ENCODE measurements at places on chromosomes 2 and 18.

DNA sequence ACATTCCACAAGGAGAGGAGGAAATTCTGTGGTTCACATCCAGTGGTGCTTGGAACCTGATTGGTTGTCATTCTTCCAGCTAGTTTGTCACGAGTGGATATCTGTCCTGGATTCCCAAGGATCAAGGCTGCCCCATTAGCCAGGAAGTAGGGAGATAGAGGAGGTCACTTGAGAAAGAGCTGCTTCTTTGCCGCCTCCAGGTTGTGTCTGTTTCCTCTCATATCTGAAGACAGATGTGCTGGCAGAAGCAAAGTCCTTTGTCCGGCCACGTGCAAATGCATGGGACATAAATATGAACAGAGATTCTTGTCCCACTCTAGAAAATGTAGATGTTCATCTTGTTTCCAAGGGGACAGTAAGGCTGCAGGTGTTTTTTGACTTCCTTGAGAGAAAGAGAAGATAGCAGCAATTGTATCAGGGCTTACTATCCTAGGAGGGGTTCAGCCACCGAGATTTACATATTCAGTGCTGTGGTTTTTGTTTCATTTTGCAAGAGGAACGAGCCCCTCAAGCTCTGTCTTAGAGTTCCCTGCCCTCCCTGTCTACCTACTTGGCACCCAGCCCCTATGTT lies 174.4 kb downstream of the RPIA start:
- DNase-seq: no peak

DNA sequence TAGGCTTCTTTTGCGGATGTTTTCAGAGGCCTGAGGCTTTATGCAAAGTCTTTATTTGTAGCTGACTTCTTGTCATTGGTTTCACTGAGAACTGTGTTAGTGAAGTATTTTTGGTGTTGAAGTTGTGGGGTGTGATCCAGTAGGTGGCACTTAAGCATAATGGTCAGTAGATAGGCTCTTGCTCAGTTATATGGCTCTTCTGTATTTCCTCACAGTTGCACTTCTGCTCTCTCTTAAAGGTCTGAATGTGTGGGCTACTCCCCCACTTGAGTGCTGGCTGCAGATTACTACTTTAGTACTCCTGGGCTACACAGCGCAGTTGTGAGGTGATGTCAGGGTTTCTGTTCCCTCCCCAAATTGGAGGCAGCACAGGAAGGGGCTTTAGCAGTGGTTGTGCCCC lies 133.8 kb upstream of the SCN7A start:
- no peak for DNase-seq

- no peak for DNase-seq
These were observed 28.3 kb upstream of the STARD7 start for GRCh38 chr2:96236882-96237281.

DNA sequence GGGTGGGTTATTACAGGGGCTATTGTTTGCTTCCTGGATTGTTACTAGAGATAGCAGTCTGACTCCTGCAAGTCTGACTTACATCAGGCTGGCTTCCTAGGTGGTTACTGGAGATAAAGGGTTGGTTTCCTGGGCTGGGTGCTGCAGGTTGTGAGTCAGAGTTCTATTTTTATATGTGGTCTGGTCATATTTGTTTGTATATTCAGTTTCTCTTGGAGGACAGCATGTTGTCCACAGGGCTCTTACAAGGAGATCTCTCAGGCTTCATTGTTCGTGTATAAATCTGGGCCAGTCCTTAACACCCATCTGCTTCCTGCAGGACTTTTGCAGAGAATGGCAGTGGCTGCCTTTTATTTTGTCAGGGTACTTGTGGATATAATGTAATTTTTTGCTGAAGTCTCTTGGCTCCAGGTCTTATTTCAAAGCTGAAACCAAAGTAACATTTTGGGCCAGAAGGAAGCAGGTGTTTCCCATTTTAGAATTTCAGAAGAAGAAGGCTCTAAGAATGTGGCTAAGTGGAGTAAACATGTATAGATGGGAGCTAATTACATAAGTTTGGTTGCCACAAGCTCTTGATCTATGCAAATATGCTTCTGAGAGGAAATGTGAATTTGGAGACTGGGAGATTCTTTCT lies 65.9 kb upstream of the SLC16A14 start:
- no peak for DNase-seq

DNA sequence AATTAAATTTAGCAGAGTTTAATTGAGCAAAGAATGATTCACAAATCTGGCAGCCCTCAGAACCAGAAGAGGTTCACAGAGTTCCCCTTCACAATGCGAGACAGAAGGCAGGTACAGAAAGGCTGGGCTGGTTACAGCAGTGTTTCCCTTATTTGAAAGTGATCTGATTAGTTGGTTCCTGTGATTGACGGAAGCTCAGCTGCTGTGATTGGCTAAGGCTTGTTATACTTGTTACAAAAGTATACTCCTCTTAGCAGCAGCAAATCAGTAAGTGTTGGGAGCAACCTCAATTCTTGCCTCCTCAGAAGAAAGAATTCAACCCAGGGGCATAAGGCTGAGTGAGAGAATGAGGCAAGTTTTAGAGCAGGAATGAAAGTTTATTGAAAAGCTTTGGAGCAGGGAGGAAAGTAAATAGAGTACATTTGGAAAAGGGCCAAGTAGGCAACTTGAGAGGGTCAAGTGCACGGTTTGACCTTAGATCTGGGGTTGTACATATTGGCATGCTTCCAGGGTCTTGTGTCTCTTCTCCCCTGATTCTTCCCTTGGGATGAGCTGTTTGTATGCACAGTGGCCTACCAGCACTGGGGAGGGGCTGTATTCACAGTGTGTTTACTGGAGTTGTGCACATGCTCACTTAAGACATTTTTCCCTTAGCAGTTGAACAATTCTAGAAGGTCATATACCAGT lies 431.8 kb upstream of the RAB12 start:
- DNase-seq: peak; percentile 30

DNA sequence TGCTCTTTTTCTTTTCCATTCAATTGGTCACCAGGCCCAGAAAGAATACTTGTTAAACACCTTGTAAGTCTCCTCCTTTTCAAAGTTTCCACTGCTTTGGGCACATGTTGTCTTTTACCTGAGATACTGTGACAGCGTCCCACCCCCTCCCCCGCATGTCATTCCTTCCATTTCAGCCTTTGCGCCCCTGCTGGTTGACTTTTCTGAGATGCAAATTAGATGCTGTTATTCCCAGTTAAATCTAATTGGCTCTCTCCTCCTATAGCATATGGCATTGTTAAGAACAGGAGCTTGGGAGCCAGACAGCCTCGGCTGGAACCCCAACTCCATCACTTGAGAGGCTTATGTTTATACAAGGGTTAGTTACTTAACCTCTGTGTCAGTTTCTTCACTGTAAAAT lies 80.3 kb upstream of the GAREM1 start:
- DNase-seq: no peak

DNA sequence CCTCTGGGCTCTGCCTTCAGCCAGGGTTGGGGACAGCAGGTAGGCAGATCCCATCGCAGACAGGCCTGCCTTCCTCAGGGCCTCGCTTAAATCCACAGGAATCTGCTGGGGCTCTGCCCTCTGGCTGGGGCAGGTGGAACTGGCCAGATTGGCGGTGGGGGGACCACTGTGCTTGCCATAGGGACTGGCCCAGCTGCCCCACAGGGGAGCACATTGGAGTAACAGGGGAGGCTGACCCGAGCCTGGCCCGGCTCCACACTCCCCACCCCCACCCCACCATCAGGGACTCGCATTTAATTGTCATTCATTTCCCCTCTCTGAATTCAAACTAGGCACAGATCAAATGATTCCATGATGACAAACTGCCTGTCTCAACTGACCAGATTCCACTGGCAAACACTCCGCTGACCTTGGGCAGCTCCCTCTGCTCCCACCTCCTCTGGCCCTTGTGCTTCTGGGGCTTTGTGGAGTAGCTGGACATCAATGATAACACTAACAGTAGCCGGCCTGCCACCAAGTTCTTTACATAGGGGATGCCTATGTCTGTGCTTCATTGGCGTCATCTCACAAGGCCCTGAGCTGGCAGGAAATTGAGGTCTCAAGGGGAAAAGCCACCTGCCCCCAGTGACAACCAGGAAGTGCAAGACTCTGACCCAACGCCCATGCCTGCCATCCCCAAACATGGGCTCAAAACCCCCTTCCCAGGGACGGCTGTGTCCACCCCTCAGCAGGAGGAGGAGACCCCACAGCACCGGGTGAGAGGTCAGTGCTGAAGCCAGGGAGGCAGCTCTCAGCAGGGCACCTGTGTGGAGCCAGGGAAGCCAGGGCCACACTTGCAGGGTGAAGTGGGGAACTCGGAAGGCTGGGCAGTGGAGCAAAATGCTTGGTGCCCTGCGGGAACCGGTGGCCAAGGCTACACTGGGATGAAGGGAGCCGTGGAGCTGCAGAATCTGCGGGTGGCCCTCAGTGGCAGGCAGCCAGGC lies 2.1 kb upstream of the B3GNT7 start:
- no peak for DNase-seq

GRCh38 chr2:238988105-238988504 lies 140.2 kb downstream of the TWIST2 start:
- no peak for DNase-seq

DNA sequence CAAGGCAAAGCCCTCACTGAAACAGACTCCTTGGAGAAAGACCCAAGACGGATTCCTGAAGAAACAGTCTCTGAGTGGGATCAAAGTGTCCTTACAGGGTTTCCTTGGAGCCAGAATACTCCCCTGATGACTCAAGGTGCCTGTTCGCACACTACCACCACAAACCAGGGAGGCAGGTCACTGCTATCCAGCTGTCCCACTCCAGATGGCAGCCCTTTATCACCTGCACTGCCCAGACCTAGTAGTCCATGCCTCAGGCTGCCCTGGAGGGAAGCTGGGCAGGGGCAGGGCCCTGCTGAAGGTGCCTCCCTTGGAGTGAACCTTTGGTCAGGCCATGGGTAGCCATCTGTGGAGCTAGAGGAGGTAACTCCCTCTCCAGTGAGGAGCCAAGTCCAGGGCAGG lies 34.1 kb downstream of the TRABD2A start:
- no peak for DNase-seq

- DNase-seq: no peak
These were observed 3.8 kb upstream of the RHBDD1 start for GRCh38 chr2:226832061-226832460.

DNA sequence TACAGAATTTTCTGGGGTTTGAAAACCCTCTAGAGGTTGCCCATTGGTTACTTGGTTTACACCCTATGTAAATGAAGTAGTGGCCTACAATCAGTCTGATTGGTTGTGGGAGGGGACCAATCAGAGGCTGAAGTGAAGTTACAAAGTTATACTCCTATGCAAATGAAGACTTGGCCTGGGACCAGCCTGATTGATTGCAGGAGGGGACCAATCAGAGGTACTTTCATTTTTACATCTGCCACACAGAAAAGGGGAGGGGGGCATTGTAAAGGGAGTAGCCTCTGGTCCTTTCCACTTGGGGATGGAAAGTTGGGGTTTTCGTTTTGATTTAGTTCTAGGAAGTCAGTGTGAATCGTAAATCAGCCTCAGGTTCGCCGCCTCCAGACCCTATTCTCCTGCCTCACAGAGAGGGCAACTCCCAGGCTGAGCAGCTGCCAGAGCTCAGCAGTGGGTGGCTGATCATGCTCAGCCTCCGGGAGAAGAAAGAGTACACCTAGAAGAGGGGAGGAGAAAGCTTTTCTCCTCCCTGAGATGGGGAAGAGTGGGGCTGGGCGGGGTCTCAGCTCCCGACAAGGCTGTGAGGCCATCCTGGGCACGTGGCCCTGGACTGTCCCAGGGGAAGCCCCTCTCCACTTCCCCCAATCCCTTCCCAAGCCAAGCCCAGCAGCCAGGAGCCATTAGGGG lies 372.5 kb downstream of the GALR1 start:
- DNase-seq: no peak

GRCh38 chr2:96868555-96869280 lies 1.2 kb downstream of the SEMA4C start:
- peak; percentile 89 for DNase-seq

DNA sequence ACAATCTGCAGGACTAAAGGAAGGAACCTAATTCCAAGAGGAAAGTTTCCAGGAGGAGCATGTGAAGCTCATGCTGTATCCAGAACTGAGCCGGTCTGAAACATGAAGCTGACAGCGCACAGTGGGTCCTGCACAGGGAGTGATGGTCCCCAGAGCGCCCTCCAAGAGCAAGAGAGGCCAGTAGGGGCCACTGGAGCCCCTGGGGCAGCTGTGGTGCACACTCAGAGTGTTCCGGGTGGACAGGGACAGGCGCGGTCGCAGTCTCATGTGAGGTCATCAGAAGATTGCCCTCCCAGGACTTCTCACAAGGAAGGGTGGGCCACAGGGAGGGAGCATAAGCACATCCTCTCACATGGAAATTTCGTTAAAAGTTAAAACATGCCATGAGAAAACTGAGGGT lies 355.9 kb downstream of the EIPR1 start:
- DNase-seq: no peak

DNA sequence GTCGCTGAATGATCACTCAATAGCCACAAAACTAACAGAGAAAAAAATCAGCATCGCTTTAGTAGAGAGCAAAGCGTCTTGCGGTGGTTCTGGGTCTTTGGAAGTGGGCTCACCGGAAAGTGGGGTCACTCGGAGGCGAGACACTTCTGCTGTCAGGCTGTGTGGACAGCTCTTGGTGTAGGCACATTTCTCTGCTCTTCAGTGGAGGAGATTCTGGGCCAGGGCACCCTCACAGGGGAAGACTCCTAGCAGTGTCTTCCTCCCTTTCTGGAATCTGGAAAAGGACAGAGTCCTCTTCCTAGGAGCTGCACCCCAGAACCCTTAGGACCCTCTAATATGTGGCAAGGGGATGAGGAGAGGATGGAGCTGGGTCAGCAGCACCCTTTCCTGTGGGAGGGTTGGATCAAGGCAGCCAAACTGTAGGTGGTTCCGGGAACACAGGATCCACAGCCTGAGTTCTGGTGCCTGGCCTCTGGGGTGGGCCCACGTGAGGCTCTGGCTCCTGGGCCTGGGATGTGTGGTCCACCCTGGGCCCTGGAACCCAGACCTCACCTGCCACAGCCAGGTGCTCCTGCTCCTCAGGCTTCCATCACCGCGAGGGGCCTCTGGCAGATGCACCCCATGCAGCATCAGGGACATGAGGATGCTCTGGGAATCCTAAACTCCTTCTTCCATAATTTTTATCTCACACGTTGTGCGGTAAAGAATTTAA lies 25.1 kb downstream of the GPR35 start:
- no peak for DNase-seq

DNA sequence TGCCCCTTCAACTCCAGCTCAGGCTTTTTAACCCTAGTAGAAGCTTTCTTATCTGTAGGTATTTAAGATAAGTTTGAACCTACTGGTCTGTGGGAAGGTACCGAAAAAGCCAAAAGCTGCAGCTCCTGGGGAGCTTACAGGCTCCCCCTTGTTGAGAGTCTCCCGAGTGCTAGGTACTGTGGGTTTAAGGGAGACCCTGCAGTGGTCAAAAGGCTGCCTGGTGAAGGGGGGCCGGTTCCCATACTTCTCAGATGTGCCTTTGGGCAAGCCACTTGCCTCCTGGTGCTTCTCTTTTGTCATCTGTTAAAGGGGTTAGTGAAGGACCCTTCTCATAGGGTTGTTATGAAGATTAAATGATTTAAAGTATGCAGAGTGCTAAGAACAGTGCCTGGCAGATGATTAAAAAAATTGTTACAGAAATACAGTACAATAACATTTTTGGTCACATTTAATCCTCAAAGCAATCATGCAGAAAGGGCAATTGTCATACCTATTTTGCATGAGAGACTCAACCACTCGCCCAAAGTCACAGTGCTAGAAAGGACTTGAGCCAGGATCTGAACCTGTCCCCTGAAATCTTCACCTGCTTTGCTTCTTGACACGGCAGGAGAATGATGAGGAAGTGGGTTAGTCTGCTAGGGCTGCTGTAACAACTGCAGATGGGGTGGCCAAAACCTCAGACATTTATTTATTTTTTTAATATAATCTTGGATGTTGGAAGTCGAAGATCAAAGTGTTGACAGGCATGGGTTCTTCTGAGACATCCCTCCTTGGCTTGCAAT lies 62.5 kb downstream of the NEDD4L start:
- no peak for DNase-seq
